ENCODE measurements at places on chromosomes 16 and 17.

GRCh38 chr17:60514053-60514452 is 12.0 kb downstream of the APPBP2 start:
- DNase-seq, result no peak

DNA sequence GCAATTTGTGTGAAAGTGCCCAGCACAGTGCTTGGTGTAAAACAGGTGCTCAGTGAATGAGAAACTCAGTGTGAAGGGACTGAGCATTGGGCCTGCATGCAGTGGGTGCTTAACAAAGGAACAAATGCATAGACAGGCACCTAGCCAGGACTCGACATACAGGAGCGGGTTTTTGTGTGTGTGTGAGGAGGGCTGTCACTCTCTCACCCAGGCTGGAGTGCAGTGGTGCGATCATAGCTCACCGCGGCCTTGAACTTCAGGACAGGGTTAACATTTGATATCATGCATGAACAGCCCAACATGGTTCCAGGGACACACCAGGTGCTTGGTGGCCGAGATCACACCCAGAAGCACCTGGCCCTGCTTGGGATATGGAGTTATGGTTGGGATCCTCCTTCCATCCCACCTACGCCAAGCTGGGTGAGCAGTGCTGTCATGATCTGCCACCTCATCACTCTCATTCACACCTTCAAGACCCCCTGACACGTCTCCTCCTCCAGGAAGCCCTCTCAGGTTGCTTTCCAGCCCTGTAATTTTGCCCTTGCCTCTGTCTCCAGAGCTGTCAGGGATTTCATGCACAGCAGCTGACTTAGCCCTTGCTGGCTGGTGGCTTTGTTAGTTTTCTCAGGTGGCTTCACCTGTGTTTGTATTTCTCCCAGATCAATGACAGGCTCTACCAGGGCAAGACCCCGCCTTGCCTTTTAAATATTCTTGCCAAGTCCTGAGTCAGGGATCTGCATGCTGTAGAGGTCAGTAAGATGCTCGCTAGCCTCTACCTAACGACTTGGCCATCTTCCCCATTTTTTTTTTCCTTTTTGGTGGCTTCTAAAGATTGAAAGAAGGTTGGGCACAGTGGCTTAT is 66.4 kb downstream of the OR1D5 start:
- no peak for DNase-seq

- no peak for DNase-seq
Measured at GRCh38 chr17:20202141-20202621, 193.0 kb downstream of the SPECC1 start.

- DNase-seq, result no peak
Measured at GRCh38 chr17:31374094-31374447, 17.4 kb upstream of the RAB11FIP4 start.

GRCh38 chr17:82287013-82287867 is 13.7 kb upstream of the CSNK1D start:
- no peak for DNase-seq

DNA sequence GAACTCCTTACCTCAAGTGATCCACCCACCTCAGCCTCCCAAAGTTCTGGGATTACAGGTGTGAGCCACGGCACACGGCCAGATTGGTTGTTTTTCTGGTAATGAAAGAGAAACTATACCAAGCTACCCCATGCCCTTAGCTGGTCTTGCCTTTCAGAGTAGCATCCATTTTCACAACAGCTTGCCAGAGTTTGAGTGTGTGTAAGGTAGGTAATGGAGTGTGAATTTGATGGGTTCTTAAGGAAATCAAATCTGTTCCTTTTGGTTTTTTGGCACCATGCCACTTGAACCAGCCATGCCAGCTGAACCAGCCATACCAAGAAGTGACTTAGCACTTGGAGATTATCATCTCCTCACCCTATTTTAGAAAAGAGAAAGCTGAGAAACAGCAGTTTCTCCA is 5.1 kb downstream of the CALCOCO2 start:
- DNase-seq, result no peak

DNA sequence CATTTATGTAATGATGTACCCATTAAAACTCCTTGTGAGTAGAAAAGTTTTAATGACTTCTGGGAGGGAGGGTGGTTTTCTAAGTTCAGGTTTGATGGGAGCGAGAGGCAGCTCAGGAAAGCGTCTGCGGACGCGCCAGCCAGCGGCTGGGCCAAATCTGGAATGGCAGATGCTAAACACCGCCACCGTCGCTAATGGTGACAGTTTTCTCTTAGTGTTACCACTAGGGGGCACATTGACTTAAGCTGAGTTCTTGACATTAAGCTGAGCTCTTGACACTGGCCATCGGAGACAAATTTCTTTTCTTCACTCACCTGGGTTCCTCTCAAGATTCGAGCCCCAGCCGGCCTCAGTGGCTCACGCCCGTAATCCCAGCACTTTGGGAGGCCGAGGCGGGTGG is 6.7 kb downstream of the TRPV1 start:
- no peak for DNase-seq

DNA sequence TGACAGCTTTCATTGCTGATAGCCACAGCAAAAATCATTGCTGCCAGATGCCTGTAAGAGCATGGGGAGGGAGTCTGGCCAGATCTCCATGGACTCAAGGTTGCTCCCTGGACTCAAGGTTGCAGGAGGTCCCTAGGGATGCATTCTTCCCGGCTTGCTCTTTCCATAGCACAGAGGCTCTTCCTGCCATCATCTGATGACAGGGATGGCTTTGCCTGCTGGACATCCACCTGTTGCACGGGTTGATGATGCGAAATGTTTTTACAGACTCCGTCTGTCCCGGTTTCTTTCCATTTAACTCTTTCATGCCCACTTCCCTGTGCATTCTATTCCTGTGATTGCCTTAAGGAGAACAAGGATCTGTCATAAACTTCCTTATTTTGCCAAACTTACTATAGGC is 115.6 kb upstream of the HSBP1 start:
- DNase-seq, result no peak

- no peak for DNase-seq
Measured at GRCh38 chr16:79668502-79668901, 68.0 kb upstream of the MAF start.

GRCh38 chr17:77228241-77228752 is 87.5 kb downstream of the SEC14L1 start:
- no peak for DNase-seq

GRCh38 chr16:89050119-89050867 is 43.4 kb upstream of the ACSF3 start:
- no peak for DNase-seq

GRCh38 chr17:76122431-76123190 is 18.4 kb downstream of the FOXJ1 start:
- no peak for DNase-seq

GRCh38 chr16:651844-652243 is 2.7 kb downstream of the WDR90 start:
- DNase-seq, result no peak

DNA sequence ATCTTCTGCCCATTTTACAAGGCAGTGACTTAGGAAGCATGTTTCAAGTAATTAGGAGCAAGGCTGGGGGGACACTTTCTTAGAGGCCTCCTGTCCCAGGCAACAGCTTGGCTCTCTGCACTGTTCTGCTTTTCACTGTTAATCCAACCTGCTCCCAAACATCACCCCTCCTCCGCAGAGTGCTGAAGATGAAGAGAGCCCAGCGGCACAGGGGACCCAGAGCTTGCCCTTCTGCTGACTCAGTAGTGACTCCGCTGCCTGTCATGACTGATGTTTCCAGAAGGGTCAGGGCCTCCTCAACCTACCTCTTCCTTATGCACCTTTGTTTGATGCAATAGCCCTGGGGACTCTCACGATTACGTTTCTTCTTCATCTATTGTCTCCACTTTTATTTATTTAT is 38.9 kb upstream of the NDRG4 start:
- no peak for DNase-seq

DNA sequence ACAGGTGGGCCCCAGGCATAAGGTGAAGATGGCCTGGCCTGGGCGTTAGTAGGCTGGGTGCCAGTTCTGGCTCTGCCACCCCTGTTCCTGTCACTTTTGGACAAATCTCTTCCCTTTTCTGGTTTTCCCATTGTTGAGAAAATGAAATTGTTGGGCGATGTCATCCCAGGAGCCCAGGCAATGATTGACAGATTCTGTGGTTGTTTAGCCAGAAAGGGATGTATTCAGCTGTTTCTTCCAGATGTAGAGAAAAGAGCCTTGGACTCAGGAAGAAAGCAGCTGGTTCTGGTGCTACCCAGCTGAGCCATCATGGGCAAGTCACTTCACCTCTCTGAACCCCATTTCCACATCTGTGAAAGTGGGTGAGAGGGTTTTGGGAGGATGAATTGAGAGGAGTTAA is 60.1 kb upstream of the MRTFB start:
- DNase-seq, result no peak

GRCh38 chr17:73972901-73973300 is 230.6 kb upstream of the RPL38 start:
- no peak for DNase-seq

GRCh38 chr16:80324371-80324770 is 216.4 kb upstream of the DYNLRB2 start:
- DNase-seq, result no peak

DNA sequence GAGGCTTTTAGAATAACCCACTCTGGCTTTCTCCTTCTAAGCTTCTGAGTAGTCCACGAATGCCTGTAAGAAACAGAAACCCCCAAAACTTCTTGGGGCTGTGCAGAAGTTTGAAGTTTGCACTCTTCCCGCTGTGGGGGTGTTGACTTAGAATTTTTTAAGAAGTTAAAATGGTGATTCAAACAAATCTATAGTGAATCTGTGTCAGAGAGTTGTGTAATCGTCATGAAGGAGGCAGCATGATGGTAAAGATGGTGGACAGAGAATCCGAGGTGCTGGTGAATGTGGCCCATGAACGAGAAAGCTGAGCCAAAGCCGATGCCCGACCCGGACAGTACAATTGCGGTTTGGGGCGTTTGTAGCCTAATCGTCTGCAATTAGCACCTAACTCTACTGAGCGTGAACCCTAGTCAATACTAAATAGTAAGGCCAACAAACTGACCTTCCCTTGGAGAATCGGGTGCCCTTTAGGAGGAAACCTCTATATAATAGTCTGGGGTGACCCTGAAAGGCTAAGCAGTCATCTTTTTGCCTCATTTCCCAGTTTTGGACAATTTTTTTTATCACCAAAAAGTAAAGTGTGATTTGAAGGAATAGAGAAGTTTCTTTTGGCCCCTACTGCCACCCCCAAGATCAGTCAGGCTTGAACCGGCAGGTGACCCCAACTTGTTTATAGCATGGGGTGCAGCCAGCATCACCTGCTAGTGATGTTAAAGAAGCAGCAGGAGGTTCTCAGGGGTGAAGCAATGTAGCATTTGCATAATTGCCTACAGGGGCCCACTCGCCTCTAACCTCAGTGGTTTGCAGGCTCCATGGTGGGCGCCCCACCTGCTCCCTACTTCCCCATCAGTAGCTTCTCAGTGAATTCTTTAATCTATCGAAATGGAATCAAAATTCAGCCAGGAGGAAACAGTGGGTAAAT is 11.2 kb downstream of the IRF8 start:
- no peak for DNase-seq

DNA sequence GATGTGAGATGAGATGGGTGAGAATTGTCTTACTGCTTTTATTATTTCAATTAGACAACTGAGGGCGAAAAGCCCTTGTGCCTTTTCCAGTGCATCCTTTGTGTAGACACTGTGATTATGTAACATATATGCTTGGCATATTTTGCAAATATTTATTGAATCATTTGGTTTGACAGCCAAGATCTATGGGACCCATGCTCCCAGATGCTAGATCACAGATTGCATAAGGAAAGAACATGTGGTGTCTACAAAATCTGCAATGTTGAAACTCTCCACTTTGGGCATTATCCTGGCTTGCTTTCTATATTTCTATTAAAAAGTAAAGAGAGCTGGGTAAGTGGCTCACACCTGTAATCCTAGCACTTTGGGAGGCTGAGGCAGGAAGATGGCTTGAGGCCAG is 4.8 kb upstream of the COG1 start:
- no peak for DNase-seq

DNA sequence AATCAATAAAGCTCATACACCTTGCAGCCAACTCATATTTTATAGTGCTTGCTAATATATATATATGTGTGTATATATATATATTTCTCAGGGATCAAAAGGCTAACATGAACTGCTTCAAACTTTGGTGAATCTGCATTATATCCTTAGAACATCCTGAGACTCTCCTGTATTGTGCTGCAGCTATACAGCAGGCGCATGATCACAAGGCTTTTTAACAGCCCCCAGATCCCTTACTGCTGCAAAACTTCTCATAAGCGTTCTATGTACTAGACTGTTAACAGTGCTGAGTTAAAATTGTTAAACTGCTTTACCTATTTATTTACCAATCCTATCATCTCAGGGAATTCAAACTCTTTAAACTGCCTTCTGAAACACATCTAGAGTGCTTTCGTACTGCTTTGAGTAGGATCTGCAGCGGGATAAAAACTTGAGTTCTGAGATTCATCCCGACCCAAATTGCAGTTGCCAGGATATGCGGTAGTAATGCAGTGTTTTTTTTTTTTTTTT is 1.3 kb downstream of the GPATCH8 start:
- DNase-seq, result no peak

GRCh38 chr17:39716073-39716818 is 14.1 kb downstream of the MIEN1 start:
- DNase-seq, result no peak

DNA sequence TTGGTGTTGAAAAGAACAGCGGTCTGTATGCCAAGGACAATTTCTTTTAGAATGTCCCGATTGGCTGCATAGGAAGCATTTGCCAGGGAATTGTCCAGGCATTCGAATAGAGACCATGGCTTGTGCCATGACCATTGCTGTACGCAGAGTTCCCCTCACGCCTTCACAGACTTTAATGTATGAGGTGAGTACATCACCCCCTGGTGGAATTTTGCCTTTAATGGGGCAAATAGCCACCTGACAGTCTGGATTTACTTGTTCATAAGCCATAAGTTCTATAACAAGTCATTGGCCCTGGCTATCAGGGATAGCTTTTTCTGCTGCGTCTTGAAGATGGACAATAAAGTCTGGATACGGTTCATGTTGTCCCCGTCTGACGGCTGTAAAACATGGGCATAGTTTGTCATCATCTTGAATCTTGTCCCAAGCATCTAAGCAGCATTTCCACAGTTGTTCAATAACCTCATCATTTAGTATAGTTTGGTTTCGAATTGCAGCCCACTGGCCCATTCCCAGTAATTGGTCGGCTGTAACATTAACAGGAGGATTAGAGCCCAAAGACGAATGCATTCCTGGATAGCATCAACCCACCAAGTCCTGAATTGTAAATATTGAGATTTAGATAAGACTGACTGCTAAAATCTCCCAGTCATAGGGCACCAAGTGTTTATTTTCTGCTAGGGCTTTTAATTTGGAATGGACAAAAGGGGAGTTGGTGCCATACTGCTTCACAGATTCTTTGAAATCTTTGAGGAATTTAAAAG is 67.7 kb upstream of the ARL4D start:
- DNase-seq, result no peak

GRCh38 chr17:83202002-83203000 is 122.9 kb downstream of the METRNL start:
- DNase-seq, result no peak

GRCh38 chr17:79152110-79152509 is 77.5 kb downstream of the ENGASE start:
- no peak for DNase-seq

DNA sequence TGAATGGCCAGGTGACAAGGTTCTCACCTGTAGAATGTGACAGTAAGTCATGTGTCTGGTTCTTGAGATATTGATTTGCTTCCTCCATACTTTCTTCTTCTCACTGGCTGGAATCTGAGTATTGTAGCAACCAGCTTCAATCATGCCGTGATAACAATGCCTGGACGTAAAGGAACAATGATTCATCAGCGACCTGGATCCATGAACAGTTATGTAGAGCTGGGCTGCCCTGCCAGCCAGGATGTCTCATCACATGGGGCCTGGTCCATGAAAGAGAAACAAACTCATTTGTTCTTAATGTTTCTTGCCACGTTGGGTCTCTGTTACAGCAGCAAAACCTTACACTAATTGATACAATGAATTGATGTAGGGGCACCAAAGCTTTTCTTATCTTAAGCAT is 627.2 kb downstream of the TOX3 start:
- DNase-seq, result no peak

Data from stimulated activated CD8-positive, alpha-beta memory T cell treated with anti-CD3 and anti-CD28 coated beads, Interleukin-2, amount 100 ng/mL, for 1 hour (primary cell).